ENCODE measurements at places on chromosomes 7 and 10. TPM values are rescaled to one million over a fixed set of nuclear protein-coding genes. Genes with fewer than 3 reads are reported as not detected.
A peak's percentile ranks its signal among the peaks of the same experiment; 100 is the strongest.

DNA sequence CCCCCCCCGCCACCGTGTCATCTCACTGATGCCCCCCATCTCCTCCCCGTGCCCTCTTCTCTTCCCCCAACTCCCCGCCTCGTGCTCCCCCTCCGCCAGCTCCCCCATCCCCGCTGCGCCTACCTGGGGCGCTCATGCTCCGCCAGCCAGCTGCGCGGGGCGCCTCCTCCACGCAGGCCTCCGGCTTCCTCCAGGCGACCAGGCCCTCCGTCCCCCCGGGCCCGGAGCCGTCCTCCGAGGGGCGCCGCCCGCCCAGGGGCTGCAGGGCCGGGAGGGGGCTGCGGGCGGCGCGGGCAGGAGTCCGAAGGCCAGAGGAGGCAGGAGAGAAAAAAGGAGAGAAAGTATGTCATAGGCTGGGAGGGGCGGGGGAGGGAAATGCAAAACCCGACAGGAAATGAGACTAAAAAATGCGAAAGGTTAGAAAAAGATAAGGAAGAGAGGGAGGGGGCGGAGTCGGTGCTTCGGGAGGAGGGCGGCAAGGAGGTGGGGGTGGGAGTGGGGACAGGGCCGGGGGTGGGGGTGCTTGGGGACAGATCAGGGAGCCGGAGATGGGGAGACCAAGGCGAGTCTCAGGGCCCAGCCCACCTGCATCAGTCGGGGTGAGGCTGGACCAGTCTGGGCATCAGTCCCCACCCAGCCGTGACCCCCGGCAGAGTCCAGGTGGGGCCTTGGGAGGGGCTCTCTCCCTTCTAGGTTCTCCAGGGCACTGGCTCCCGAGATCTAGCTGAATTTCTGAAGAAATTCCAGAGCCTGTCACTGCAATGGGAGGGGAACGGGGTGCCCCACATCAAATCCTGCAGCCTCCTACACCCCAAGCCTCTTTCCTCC is at the start of gene CARD11:
TSS of gene CARD11 (minus strand) at position 324 of the 828 bp plus-strand sequence. CDS start 85,361 bp downstream, outside the sequence.
- no peak within 1 kb of the TSS for H3K27ac ChIP-seq
- H3K27me3 ChIP-seq, result peaks cover 5% of the 10 kb centered on the region
- H3K36me3 ChIP-seq, result no peaks in the 10 kb centered on the region
- no peaks in the 10 kb centered on the region for H3K4me1 ChIP-seq
- peak within 1 kb of the TSS; percentile 39 for H3K4me3 ChIP-seq

GRCh38 chr10:130017631-130018022 is 53.6 kb upstream of the EBF3 start:
- H3K27me3 ChIP-seq, result no peaks in the 10 kb centered on the region
- no peak for DNase-seq
- no peaks in the 10 kb centered on the region for H3K36me3 ChIP-seq
- H3K4me1 ChIP-seq, result no peaks in the 10 kb centered on the region

The AFAP1L2 gene
- 10.1 TPM for total RNA-seq

DNA sequence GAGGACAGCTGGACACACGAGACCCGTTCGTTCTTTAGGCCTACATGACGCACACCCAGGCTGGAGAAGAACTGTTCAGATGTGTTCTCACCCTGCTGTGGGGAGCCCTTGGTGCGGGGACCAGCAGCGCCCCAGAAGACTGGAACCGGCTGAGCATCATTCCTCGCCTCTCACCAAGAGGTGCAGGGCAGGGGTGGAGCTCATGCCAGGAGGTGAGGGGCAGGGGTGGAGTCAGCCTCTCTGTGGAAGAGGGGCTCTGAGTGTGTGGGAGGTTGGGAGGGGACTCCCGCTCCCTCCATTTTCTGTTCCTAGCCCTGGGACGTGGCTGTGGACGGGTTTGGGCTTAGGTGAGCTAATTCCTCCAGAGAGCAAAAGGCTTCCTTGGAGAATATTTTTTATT is 66.0 kb upstream of the SHH start:
- no peak for DNase-seq
- no peaks in the 10 kb centered on the region for H3K4me1 ChIP-seq
- no peak overlapping the region for H3K27ac ChIP-seq
- H3K27me3 ChIP-seq, result no peaks in the 10 kb centered on the region
- no peaks in the 10 kb centered on the region for H3K36me3 ChIP-seq

DNA sequence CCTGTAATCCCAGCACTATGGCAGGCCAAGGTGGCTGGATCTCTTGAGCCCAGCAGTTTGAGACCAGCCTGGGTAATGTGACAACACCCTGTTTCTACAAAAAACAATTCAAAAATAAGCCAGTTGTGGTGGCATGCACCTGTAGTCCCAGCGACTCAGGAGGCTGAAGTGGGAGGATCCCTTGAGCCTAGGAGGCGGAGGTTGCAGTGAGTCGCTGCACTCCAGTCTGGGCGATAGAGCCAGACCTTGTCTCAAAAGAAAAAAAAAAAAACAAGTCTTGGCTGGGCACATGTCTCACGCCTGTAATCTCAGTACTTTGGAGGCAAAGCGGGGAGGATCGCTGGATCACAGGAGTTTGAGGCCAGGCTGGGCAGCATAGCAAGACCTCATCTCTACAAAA is 74.6 kb upstream of the PDSS1 start:
- DNase-seq, result no peak
- peak overlapping the region; percentile 51 for H3K4me3 ChIP-seq
- H3K36me3 ChIP-seq, result no peaks in the 10 kb centered on the region
- H3K4me1 ChIP-seq, result no peaks in the 10 kb centered on the region

DNA sequence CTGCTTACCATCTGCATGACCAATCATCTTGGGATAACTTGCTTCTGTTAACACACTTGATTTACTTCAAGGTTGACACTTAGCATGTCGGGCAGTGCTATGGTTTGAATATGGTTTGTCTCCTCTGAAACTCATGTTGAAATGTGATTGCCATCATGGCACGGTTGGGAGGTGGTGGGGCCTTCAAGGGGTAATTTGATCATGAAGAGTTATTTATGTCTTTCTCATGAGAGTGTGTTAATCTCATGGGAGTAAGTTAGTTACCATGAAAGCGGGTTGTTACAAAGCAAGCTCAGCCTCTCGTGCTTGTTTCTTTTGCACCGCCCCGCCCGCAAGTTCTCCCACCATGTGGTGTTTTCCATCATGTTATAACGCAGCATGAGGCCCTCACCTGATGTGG is 163.6 kb downstream of the DOCK4 start:
- no peak overlapping the region for H3K27ac ChIP-seq
- no peak overlapping the region for H3K4me3 ChIP-seq
- no peak for DNase-seq
- no peaks in the 10 kb centered on the region for H3K4me1 ChIP-seq
- no peaks in the 10 kb centered on the region for H3K27me3 ChIP-seq
